ENCODE measurements at places on chromosomes 16 and 17.
A peak's percentile ranks its signal among the peaks of the same experiment; 100 is the strongest.

DNA sequence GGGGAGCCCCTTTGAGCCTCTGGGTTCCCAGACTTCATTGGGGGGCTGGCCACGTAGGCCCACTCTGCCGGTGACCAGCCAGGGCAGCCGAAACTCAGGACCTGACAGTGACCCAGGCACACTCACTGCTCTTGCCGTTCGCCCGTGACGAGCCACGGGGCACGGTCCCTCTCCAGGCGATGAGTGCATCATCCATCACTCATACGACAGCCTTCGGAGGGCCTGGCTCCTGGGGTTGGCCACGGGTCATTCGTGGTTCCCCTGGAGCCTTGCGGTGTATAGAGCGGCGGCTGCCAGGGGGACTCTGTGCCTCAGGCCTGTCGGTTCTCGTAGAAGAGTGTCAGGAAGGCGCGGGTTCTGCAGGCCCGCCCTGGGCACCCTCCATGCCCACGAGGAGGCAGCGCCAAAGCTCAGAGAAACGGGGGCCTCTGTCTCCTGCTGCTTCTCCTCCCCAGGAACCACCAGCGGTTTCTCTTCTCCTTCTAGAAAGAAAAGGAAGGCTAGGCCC, 11.2 kb upstream of the NUDT16L1 start:
- peak; percentile 76 for DNase-seq

DNA sequence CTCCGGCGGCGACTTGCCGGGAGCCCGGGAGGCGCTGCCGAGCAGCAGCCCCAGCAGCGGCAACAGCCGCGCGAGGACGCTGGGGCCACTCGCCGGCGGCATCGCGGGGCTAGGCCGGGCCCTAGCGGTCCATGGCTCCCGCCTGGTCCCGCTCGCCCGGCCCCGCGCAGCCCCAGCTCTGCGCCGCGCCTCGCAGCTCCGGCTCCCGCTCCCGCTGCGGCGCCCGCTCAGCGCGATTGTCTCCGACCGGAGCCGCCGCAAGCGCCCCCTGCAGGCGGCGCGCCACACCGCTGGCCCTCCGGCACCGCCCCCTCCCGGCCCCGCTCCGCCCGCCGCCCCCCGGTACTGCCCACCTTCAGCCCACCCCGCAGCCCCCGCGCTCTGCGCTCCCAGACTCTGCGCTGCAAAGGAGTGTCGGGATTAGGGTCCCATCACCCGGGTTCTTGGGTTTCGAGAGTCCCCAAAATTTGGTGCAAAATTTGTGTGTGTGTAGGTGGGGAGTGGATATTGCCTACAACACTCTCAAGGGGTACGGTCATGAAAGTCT, at the start of gene FAM171A2:
FAM171A2 (minus strand) TSS at position 241 of the 547 bp plus-strand sequence; CDS start at position 102, 139 bp downstream.
- peak; percentile 99 for DNase-seq

- no peak for DNase-seq
Measured at GRCh38 chr17:66665194-66665593, 169.7 kb upstream of the CACNG5 start.

DNA sequence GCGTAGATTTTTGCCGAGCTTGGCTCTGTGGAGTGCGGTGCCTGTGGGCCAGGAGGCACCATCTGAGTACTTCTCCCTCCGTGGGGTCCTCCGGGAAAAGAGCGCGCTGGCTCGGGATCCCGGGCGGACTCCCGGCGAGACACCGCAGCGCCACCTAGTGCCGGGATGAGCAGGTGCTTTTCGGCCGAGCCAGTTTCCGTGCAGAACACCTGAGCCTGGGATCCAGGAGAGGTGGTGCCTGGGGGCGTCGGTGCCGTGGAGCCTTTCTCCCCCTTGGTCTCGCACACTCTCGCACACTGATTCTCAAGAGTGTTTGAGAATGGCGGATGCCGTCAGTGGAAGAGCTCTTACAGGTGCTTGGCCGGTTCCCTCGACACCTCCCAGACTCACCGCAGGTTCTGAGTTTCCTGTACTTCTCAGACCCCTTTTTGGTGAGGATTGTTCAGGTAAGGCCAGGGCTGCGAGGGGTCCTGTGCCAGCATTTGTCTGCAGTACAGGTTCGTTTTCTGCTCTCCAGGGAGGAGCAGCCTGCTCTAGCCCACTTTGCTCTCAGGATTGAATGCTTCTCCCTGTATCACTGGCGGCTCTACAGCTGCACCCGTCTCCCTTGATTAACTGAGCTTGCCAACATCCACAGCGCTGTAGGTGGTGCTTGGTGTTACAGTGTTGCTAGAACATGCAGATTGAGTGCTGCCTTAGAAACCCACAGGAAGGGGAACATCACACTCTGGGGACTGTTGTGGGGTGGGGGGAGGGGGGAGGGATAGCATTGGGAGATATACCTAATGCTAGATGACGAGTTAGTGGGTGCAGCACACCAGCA, 23.3 kb downstream of the TBCD start:
- DNase-seq, result peak; percentile 99

- DNase-seq, result no peak
Measured at GRCh38 chr16:81885976-81886586, 107.0 kb downstream of the PLCG2 start.

DNA sequence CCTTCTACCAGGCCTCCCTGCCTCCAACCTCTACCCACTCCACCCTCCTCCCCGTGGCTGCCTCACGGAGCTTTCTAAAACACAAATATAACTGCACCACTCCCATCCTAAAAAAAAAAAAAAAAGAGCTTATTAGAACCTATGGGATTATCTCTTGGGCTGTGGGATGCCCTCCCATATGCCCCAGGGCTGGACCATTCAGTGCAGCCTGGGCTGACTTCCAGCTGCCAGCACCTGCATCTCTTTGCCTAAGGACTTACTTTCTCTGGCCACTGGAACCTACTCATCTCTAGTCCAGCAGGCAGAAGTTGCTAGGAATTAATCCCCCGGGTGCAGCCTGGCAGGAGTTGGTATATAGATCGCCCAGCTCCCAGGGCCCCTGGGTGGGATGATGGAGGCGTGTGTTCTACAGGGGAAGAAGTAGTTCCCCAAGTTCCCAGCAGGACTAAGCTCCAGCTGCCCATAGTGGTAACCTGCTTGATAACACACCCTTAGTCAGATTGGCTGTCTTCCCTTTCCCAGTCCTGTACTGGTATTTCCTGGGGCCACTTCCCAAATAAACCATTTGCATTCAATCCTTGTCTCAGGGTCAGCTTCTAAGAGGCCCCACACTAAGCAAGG, 10.3 kb downstream of the MPP3 start:
- DNase-seq, result no peak

DNA sequence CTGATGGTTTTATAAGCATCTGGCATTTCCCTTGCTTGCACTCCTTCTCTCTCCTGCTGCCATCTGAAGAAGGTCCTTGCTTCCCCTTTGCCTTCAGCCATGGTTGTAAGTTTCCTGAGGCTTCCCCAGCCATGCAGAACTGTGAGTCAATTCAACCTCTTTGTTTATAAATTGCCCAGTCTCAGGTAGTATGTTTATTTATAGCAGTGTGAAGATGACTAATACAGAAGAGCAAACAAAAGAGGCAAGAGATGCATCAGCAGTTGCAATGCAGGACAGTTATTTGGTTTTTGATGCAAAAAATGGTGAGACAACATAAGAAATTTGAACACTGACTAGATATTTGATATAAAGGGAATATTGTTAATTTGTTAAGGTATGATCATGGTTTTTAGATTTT, 16.8 kb downstream of the TMEM100 start:
- no peak for DNase-seq

DNA sequence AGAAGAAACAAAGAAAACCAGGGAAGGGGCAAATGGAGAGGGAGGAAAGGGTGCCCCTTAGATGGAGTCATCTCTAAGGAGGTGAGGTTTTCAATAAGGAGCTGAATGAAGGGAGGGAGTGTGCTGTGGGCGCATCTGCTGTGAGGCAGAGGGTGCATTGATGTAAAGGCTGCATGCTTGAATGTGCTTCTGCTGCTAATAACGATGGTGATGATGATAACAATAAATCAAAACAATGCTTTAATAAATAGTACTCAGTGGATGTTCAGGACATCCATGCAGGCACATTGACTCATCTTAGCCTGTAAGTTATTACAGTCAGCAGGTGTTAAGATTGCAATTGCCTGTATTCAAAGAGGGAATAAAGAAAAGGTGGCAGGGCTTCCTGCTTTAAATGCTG, 87.8 kb downstream of the SHISA6 start:
- no peak for DNase-seq

GRCh38 chr17:43576563-43577229, 30.6 kb upstream of the ETV4 start:
- DNase-seq, result no peak

DNA sequence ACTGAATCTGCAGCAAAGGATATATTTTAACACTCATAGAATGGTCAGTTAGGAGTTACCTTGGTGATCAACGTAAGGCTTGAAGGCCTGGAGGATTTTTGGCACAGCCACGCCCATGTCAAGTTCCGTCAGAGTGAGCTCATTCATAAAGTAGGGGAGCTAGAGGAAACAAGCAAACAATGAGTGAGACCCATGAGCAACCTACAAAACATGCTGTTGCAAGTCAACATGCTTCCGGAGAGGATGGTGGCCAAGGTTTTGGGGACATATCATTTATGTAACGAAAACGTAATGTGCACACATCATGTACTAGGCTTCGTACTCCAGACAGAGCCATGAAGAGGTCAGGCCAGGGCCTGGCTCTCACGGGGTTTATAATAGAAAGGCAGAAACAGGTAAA, 41.1 kb upstream of the ERN1 start:
- DNase-seq, result no peak

DNA sequence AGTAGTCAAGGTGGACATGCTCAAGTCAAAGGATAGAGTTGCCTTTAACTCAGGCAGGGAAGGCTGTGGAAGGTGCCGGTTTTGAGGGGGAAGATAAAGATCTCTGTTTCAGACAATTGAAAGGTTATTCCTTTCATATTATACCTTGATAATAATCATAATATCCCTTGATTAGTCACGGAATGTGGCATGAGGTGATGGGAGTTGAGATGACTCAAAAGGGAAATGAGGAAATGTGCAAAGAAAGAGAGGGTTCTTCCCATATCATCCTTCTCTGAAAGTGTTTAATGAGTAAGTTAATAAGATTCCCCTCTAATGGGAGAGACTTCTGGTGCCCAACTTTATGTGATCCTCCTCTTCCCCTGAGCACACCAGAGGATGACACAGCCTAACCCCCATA, 43.1 kb upstream of the HS3ST2 start:
- no peak for DNase-seq

DNA sequence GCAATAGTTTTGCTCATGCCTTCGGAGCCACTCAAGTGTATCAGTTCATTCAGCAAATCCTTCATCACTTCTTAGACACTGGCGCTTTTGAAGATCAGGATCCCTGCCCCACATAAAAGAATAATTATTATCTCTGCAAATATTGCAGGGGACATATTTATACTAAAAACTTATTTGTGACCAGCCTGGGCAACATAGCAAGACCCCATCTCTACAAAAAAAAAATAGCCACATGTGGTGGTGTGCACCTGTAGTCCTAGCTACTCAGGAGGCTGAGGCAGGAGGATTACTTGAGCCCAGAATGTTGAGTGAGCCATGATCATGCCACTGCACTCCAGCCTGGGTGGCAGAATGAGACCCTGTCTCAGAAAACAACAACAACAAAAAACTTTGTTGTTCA, 1.7 kb upstream of the APPBP2 start:
- no peak for DNase-seq

DNA sequence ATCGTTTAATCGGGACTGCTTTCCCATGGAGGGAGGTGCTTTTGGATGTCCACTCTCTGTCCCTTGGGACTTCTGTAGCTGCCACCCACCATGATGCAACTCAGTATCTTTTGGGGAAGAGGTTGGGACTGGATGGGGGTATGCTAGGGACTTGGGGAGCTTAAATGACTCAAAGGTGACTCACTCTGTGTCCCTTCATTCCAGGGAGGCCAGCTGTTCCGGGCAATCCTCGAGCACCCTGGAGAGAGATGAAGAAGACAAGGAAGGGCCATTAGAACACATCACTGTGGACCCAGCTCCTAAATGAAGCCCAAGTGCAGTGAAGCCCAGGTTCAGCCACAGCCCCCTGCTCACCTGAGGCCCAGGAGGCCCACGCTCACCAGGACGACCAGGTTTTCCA, 4.6 kb downstream of the COL1A1 start:
- DNase-seq, result peak; percentile 91

- DNase-seq, result no peak
Measured at GRCh38 chr17:22131740-22132139, 439.4 kb downstream of the KCNJ18 start.

DNA sequence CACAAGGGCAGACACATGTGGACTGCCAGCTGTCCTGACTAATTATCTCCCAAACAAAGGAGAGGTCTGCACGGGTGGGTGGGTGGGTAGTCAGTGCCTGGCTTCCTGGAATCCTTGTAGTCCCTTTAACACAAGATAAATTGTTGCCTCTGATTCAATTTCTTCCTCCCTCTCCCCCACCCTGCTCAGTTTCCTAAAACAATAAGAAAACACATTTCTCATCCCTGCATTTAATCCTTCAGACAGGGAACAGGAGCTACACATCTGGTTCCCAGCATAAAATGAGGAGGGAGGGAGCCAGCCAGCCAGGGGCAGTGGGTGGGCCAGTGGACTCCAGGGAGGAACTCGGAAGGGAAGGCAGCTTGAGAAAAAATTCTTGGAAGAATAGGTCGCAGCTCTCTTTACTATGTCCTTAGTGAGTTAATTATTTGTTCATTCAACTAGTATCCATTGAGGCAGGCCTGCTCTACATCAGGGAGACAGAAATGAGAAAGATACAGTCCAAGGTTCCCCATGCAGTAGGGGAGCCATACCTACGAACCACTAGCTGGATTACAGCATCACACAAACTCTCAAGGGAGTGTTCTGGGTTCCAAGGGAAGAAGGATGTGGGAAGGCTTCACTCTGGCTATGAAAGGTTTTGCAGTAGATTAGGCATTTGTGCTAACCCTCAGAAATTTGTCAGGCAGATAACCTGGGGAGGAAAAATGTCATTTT, 58.3 kb downstream of the CCT6B start:
- no peak for DNase-seq

GRCh38 chr16:26768385-26769010, 298.2 kb upstream of the C16orf82 start:
- no peak for DNase-seq

- DNase-seq, result no peak
Measured at GRCh38 chr16:22417019-22417418, 42.6 kb upstream of the CDR2 start.

- DNase-seq, result no peak
Measured at GRCh38 chr16:8665529-8665928, 8.9 kb upstream of the ABAT start.

DNA sequence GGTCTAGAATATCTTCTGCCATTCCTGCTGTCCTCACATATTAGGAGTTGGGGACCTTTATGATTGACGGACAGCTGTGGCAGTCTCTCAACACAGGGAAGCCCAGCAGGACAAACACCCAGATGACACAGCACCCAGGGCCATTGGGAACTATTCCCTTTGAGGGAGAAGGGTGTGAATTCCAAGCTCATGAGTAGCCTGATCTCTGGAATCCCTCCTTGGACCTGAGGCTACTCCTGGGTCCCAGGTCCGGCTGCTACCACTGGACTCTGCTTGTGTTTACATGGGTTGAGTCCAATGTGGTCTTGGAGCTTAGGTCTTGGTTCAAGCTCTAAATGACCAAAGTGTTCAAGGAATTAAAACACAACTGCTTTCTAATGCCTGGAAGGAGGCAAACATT, 78.9 kb downstream of the SLC6A2 start:
- no peak for DNase-seq

All from osteoblast (primary cell).